Mesothelial cell of epicardium (in vitro differentiated cells): ENCODE measurements at places on chromosomes 2 and 18.

GRCh38 chr2:18599509-18600254 is 10.3 kb upstream of the NT5C1B start:
- no peak for DNase-seq

- peak; percentile 57 for DNase-seq
Measured at GRCh38 chr2:120758181-120759144, 22.8 kb downstream of the GLI2 start.

DNA sequence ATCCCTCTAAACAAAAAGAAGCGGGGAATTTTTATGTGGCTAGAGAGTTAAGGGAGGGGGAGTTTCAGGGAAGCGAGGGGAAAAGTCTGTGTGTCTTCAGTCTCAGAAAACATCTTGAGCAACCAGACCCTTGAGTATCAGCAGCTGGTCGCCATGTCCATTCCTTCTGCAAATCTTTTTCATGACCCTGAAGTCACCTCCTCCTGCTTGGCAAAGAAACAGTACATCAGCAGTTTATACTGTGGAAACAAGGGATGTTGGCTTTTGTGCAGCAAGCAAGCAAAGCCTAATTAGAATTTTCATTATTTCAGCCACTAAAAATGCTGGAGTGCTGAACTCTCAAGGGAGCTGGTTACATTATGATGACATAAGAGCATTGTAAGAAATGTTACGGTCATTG is 187.4 kb upstream of the SLC8A1 start:
- no peak for DNase-seq

DNA sequence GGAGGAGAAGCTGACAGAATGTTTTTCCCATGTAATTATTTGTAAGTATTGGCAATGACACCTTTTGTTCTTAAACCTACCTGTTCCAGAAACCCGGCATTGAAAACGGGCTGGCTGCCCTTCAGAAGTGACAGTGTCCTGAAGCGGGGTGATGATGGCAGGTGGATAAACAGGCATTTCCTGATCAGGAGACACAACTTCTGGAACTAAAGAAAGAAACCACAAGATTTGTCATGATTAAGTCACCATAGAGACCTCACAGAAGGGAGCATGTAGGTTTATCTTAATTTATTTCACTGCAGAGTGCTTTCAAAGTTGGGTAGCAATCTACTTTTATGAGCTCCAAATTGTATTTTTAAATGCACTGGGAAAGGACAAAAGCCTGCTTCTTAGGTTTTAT is 43.1 kb downstream of the TTN start:
- DNase-seq, result no peak

DNA sequence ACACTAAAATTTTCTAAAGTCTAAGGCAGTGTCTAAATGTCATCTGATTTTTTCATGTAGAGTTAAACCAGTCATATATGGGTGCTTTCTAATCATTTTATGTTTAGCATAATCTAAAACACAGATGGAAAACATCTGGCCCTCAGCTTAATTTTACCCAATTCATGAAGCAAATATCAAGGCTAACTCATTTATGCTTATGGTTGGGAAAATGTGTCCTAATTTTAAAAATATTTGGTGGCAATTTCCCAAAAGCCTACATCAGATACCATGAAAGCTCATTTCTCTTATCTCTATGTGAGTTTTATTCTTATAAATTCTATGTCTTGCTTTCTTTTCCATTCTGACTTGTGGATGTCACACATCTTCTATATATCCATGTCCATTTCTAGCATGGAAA is 7.2 kb downstream of the SP5 start:
- DNase-seq, result no peak

DNA sequence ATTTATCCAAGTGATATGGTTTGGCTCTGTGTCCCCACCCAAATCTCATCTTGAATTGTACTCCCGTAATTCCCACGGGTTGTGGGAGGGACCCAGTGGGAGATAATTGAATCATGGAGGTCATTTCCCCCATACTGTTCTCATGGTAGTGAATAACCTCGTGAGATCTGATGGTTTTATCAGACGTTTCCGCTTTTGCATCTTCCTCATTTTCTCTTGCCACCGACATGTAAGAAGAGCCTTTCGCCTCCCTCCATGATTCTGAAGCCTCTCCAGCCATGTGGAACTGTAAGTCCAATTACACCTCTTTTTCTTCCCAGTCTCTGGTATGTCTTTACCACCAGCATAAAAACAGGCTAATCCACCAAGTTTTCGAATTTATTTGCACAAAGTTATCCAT is 20.3 kb upstream of the CHST10 start:
- no peak for DNase-seq

GRCh38 chr2:28975671-28976070 is 5.4 kb upstream of the TOGARAM2 start:
- DNase-seq, result no peak

- DNase-seq, result no peak
Measured at GRCh38 chr18:58581265-58581664, 47.6 kb downstream of the ALPK2 start.

GRCh38 chr2:237529452-237530402 is 36.6 kb upstream of the PRLH start:
- DNase-seq, result no peak

DNA sequence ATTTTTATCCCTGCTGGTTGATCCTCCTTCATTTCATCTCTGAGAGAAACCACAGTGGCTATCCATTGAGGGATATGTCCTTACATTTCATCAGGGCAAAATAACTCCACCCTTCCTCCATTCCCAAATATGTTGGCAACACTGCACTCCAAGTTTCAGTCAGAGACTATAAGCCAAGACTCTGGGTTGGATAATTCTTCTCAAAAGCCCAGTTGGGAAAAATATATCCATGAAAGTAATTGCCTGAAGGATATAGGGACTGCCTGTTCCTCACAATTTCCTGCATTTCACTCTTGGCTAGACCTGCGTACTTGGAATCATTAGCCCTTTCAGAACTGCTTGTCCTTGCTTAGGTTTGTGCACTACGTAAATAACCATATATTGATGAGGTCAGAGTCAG is 27.9 kb upstream of the EPB41L3 start:
- no peak for DNase-seq

DNA sequence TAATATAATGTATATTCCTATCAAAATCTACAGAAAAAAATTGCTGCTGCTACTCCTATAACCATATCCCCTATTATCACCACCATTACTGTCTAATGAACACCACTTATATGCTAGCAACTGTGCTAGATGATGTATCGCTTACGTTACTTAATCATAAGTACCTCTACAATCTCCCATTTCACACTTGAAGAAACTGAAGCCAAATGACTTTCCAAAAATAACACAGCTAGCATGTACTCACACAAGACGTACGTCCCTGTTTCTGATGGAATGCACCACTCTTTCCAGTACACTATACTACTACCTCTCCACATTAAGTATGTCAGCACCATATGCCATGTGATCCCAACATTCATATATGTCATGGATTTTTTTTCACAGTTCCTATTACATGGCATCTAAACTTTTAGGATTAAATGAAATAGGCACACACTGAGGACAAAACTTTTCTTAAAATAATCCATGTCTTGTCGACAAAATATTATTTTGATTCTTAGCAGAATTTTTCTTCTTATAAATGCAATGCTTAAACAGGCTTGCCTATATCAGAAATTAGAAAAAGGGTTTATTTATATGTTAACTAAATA is 112.8 kb downstream of the NBAS start:
- DNase-seq, result no peak

- no peak for DNase-seq
Measured at GRCh38 chr18:13546638-13547037, 179.7 kb downstream of the FAM210A start.

- DNase-seq, result no peak
Measured at GRCh38 chr2:203706403-203706802, at the start of gene CD28. TSS of gene CD28 (plus strand) at chr2:203706639. CDS start at chr2:203706697, 58 bp downstream.

GRCh38 chr2:102520009-102520408 is 47.0 kb downstream of the SLC9A4 start:
- DNase-seq, result no peak

GRCh38 chr2:241087420-241088268 is 14.4 kb downstream of the MTERF4 start:
- DNase-seq, result no peak

- DNase-seq, result no peak
Measured at GRCh38 chr2:235080101-235080500, 128.3 kb downstream of the SH3BP4 start.

DNA sequence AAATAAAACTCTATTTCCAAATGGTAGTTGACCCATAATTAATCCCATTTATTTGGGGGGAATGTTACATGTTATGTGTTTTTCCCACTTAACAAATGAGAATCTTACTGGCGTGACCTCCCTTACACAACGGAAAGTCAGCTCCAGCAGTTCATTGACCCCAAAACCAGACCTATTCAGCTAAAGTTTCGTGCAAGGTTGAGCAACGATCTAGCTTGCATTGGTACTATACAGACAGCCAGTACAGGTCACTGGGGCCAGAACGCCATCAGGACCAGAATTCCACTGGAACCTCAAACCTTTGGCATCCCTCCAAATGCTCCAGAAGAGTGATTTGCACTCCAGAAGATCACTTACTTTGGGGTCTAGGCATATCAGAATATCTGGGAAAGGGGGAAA is 6.8 kb upstream of the CTAGE1 start:
- no peak for DNase-seq

DNA sequence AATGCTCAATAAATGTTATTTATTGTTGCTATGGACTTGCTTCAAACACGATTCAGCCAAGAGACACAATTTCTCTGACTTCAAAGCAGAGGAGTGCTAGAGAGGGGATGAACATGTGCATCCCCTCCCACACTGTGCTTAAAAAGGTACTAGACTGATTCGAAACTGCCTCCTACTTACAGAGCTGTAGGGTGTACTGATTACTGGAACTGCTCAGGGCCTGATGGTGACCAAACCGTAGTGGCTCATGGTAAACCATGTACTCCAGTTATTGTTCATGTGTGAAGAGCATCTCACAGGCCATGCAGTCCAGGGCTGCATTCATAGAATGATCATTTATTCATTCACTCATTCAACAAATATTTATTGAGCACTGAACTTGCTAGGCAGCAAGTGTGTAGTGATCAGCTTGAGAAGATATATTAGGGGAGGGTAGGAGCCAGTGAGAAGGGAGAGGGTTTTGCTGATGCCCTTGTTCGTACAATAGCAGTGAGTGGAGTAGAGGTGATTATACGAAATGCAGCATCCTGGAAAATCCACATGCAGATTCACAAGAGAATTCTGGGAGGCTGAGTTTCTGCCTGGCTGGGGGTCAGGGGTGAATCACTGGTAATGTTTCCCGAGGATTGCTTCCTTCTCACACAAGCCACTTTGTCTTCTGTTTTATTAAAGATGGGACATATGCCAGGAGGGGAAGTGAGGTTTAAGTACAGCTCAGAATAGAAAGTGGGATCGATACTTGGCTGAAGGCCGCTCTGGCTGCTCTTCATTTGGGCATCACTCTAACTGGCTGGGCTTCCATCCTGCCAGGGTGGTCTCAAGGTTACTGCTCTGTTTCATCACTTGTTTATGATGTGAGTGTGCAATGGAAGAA is 245.4 kb downstream of the RAD51AP2 start:
- no peak for DNase-seq
